ENCODE measurements at places on chromosomes 12 and 14.

DNA sequence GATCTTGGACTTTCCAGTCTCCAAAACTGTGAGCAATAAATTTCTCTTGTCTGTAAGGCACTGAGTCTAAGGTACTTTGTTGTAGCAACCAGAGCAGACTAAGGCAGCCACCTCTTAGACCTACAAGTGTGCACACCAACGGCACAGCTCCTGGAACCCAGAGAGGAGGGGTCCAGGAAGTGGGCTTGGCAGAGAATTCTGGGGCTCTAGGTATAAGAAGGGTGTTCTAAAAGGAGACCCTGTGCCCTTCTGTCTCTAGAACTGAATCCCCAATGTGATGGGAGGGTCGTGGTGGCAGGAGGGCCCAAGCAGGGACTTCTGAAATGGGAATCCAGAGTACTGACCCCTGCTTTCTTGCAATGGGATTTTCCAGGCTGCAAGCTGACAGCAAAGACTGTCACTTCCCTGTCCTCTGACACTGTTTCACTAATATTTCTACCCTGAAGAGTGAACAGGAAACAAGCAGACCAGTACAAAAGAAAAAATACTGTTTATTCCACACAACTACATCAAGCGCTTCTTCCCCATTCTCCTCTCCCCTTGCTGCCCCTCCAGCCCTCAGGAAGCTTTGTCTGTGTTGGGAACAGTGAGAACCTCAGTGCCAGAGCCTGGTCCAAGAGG is 13.6 kb upstream of the TFCP2 start:
- no peak for DNase-seq

GRCh38 chr12:27012982-27013255 is 1.3 kb downstream of the TM7SF3 start:
- DNase-seq = no peak

- no peak for DNase-seq
Observed at GRCh38 chr14:61254808-61255526, 26.2 kb downstream of the TMEM30B start.

DNA sequence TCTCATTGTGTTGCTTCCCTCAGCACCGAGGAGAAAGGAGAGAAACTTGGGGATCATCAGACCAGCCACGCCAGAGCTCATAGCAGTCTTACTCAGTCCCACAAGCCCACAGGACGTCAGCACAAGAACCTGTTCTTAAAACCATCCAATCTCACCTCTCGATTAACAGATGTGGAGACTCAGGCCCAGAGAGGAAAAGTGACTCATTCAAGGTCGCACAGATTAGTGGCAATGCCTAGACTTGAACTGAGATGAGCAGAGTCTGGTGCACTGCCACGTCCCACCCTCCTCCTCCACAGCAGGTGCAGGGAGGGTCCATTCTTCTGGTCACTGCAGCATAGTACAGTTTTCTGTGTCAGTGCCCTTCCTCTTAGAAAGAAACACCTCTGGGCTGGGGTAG is 154.9 kb upstream of the PZP start:
- DNase-seq = no peak

DNA sequence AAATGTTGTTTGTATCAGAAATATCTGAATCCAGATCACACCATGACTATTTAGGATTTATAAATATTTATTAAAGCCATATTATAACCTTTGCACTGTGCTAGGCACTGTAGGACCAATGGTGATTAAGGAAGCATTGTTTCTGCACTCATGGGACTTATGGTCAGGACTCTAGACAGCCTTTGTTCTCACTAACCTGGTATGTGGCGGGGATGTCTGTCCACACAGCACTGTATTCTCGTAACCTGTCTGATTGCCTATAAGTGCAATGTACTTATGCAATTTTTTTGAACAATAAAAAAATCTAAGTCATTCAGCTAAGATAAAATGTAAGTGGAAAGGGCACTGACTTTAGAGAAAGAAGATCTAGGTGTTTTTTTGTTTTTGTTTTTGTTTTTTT is 6.7 kb upstream of the SSPN start:
- no peak for DNase-seq

DNA sequence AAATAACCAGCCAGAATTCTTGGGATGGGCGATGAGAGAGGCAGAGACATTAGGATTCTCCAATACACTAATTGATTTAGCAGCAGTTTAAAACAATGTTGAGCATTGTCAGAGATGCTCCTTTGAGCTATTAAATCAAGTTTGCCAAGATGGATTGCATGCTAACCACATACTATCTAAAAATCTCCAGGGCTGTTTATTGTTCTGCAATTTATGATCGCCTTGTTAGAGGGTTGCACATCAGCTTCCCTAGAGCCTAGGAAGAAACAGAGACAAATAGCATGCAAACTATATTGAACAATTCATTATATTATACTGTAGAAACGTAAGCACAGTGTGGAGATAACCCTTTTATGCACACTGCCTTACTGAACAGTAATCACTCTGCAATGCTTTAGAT is 599.9 kb downstream of the SOX5 start:
- no peak for DNase-seq

GRCh38 chr12:2541631-2542204 is 253.1 kb upstream of the FKBP4 start:
- DNase-seq = no peak

- DNase-seq = no peak
Observed at GRCh38 chr14:56127156-56127555, 8.9 kb downstream of the PELI2 start.

Data from stimulated activated CD8-positive, alpha-beta memory T cell treated with anti-CD3 and anti-CD28 coated beads, Interleukin-4, amount 100 ng/mL, for 4 hours (primary cell).